Endothelial cell of umbilical vein (primary cell): ENCODE measurements at places on chromosomes 4 and X. TPM values are rescaled to one million over a fixed set of nuclear protein-coding genes. Genes with fewer than 3 reads are reported as not detected.

TRPC5OS gene
- not detected in 2 replicates for polyA plus RNA-seq

GRCh38 chrX:12950851-12951594, 23.9 kb upstream of the TMSB4X start:
- DNase-seq: no peak

ASB9 gene
- 6.5 and 6.8 TPM in 2 replicates for polyA plus RNA-seq

- no peak for DNase-seq
Measured at GRCh38 chrX:47634871-47635575, 5.3 kb upstream of the CFP start.

DNA sequence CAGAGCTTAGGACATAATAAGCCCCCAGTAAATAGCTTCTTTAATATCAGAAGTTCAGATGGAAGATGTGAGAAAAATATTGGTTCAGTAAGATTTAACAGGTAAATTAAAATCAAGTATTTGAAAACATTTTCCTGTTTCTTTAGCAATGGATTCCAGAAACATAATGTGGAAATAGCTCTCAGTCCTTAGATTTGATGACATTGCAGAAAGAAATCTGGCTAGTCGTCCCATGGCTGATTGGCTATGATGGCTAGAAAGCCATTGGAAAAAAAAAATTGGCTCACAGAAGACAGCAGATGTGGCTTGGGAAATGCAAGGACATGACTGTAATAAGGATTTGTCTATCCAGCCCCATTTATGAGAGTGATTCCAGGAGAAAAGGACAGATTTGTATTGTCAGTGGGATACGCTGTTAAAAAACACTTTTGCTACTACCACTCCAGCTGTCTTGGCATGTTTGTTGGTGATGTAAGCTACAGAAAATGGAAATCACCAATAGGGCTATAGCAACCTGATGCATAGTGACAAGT, 78.3 kb downstream of the AR start:
- DNase-seq: no peak
